ENCODE measurements at places on chromosomes 3 and 15.
A peak's percentile ranks its signal among the peaks of the same experiment; 100 is the strongest.

- DNase-seq: no peak
Measured at GRCh38 chr3:60746695-60747416, 504.4 kb downstream of the FHIT start.

GRCh38 chr3:115999613-116000012, 376.3 kb downstream of the GAP43 start:
- no peak for DNase-seq

GRCh38 chr3:184085389-184085852, 11.4 kb upstream of the HTR3E start:
- DNase-seq: no peak

- no peak for DNase-seq
Measured at GRCh38 chr3:171646357-171647133, 163.7 kb downstream of the PLD1 start.

DNA sequence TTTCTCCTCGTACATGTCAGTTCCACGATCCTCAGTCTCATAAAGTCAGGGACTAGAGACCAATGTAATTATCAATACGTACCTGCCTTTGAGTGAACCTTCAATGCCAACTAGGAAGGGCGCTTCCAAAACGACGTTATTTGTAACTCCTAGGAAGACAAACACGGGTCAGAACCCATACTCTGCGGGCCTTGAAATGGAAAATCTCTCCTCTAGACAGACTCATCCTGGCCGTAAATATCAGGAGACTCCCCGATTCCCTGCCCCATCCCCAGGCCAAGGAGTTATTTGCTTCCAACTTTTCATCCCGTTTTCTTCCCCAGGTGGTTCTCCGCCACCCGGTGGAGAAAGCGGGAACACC, 578 bp downstream of the OIP5 start:
- DNase-seq: no peak

DNA sequence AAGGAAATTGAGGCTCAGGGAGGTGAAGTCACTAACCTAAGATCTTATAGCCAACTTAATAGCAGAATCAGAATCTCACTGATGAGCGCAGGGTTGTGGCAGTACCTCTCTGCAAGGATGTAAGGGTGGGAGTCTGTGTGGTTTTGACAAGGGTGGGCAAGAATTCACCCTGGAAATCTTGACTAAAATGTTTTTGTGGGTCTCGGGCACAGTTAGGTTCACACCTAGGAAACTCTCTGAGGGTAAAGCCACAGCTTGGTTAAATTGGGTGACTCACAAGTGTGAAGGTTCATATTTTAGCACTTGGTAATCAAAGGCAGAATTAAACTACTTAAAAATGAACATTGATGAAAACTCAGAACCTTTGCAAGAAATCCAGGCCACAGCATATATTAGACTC, 178.2 kb upstream of the EOMES start:
- DNase-seq: no peak

DNA sequence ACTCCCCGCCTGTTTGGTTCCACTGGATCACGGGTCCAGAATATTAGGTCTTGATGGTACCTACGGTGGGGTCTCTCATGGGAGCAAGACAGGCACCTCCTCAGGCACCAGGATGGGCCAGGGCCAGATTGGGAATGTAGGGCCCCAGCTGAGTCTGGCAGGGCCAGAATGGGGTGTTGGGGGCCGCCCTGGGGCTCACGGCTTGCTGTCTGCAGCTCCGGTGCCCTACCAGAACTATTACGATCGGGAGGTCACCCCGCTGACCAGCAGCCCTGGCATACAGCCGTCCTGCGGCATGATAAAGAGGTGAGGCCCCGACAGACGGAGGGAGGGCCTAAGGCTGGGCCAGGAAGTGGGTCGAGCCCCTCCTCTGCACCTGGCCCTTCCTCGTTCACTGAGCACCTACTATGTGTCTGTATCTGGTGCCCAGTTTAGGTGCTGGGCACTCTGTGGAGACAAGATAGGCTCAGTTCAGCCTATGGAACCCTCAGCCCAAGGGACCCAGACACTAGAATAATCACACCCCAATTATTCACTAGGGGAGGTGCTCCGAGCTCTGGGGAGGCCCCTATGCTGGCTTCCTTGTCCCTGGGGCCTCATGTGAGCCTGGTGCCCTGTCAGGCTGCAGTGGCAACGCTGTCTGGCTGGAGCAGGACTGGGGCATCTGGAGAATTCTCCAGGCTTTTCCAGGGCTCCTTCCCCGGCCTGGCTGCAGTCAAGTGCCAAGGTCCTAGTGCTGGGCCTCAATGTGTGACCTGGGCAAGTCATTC, 37.9 kb downstream of the PSTPIP1 start:
- DNase-seq: peak; percentile 0

- DNase-seq: no peak
Measured at GRCh38 chr3:182486463-182486862, 306.8 kb upstream of the ATP11B start.

DNA sequence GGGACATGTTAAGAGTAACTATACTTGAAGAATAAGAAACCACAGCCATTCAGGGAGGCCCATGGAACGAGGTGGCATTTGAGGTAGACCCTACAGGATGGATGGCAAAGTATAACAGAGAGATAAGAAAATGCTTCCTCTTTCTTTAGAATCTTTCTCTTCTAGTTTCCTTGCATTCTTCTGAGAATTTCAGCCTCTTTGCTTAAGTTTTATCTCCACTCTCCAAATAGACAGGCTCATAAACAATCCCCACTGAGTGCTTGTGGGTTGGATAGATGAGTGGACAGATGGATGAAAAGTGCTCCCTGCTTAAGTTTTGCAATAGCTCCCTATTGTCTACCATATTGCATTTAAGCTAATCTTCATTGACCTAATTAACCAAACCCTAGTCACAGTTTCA, 103.7 kb downstream of the MEX3B start:
- DNase-seq: no peak

- DNase-seq: no peak
Measured at GRCh38 chr15:31331389-31331788, 4.8 kb downstream of the KLF13 start.

GRCh38 chr15:68667800-68668625, 89.2 kb downstream of the CORO2B start:
- no peak for DNase-seq

DNA sequence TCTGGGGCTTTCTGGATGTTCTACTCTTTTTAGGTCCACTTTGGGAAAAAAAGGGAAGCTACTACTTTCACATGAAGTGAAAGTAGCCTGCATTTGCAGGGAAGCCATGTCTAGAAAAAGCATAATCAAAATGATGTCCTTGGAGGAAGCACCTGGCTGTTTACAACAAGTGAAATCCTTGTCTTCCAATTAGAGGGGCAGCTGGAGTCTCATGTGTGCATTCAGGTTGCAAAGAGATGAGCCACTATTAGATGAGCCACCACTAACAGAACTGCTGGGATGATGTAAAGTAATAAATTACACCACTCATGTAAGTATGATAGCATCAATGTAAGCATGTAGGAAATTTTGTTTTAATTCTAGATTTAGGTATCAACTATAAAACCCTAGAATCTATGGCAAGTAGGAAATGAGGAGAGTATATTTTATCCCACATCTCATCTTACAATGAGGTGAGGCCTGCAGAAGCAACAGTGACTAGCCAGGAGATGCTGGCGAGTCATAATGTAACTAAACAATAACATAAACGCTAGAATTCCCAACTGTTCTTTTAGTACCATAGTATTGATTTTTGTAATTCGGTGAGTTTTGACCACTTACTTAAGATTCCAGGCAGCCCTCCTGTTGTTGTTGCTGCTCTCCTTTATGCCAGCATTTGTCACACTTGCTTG, 75.9 kb downstream of the TMEM108 start:
- DNase-seq: no peak

GRCh38 chr3:81451611-81452010, 309.8 kb downstream of the GBE1 start:
- no peak for DNase-seq

DNA sequence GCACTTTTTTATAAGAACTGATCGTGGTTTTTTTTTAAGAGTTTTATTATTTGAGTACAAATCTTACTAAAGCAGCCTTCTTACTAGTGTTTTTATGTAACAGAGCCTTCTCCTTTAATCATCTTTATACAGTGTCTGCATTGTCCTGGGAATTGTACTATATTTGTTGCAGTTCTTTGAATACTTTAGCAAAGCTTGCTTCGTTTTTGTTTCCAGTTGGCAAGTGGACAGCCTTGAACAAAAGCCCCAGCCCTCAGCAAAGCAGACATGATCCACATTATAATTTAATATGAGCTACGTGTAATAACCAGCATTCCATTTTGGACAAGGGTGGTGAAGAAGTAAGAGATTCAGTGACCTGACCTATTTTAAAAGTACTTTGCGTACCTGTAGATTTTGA, 112.2 kb upstream of the FLNB start:
- DNase-seq: no peak

DNA sequence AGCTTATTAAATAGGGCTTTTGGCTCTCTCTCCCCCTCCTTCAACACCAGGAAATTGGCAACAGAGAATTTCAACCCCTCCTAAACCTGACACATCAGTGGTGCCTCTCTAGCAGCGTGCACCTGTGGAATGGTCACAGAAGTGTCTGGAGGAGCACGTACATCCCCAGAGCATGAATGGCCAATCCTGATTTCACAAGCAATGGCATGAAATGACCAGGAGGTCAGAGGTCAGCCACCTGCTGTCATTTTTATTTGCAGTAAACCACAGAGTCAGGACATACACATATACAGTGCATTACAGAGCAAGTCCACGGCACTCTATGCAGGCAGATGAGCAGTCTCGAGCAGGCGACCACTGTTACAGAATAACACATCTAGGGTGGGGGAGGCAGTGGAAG, 25.1 kb upstream of the ETV5 start:
- DNase-seq: no peak

- no peak for DNase-seq
Measured at GRCh38 chr3:157919319-157919887, 186.8 kb downstream of the SHOX2 start.

DNA sequence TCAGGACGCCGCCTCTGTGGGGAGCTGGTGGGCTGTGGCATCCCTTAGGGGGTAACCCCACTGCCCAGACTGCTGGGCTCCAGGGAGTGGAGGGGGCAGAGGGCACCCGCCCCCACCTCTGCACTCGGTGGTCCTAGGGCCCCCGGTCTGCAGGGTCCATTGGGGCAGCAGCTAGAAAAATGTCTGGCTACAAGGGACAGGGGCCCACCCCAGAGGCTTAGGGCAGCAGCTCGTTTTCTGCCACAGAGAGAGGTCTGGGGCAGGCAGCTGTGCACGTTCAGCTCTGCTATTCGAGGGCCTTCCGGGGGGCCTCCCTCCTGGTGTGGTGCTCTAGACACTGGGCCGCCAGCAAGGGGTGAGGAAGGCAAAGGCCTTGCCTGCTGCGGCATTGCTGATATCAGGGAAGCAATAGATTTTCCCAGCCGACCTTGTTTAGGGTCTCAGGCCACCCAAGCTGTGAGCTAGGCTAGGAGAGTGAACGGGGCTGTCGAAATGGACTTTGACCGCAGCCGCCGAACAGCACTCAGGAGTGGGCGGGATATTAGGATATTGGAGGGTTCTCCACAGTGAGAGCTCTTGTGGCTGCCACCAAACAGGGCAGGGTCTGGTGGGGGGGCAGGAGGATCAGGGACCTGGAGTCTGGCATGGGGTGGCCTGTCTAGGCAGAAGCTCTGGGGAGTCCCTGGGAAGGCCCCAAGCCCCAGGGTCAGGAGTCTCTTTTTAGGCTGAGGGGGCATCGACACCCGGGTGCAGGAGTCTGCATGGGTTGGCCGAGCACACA, 61.4 kb upstream of the KLF13 start:
- no peak for DNase-seq

GRCh38 chr3:194562986-194563385, 70.2 kb downstream of the TMEM44 start:
- no peak for DNase-seq

GRCh38 chr3:153350420-153350819, 188.4 kb downstream of the RAP2B start:
- DNase-seq: no peak

DNA sequence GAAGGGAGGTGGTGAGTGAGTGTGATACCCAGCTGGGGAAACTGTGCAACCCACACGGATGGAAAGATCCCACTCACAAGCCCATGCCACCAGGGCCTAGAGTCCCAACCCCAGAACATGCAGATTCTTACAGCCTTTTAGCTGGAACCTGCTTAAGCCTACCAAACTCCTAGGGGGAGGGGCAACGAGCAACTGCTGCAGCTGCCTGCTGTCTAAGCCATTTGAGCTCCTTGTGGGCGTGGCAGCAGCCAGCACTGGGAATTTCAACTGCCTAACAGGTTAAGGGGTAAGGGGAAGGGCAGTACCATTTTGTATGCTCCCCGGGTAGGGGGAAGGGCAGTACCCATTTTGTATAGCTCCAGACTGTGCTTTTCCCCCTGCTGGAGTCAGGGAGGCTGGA, 673.2 kb upstream of the BCHE start:
- no peak for DNase-seq

DNA sequence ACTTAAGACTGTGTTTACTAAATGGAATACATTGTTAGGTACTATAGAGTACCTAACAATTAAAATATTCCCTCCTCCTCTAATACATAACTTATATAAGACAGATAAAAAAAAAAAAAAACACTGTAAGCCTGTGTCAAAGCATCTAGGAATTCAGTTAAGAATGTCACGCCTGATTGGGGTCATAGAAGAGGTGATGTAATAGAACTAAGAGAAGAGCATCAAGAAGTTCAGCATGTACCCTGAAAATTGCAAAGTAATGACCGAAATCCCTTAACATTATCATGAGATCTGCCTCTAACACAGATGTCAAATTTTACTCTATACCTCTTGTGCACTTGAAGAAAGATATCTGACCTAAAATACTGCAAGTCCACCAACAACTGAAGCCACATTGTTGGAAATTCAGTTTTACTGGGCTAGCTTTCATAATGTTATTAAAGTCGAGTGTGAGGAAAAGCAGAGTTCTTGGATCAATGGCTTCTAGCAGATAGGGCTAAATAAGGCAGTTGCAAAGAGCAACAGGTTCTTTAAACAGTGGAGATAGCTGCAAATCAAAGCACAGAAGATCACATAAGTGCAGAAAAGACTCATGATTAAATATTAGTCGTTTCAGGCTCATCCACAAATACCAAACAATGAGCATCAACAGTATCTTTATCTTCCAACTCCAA, 75.0 kb downstream of the TBL1XR1 start:
- DNase-seq: no peak

GRCh38 chr3:178318941-178319816, 217.1 kb upstream of the KCNMB2 start:
- no peak for DNase-seq

- no peak for DNase-seq
Measured at GRCh38 chr3:139472380-139473010, 3.8 kb downstream of the RBP2 start.

DNA sequence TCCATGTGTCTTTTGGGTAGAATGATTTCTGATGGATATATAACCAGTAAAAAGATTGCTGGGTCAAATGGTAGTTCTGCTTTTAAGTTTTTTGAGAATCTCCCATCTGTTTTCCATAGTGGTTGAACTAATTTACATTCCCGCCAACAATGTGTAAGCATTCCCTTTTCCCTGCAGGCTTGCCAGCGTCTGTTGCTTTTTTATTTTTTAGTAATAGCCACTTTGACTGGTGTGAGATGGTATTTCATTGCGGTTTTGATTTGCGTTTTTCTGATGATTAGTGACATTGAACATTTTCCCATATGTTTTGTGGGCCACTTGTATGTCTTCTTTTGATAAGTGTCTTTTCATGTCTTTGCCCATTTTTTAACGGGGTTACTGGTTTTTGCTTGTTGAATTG, 36.3 kb upstream of the MB21D2 start:
- no peak for DNase-seq

GRCh38 chr15:43941555-43941954, 114.8 kb downstream of the WDR76 start:
- DNase-seq: no peak

- DNase-seq: no peak
Measured at GRCh38 chr15:57947781-57948180, 117.7 kb downstream of the ALDH1A2 start.

Measured in activated CD4-positive, alpha-beta T cell treated with anti-CD3 and anti-CD28 coated beads for 4 hours (primary cell).